ENCODE measurements at places on chromosomes 11 and 22. TPM values are rescaled to one million over a fixed set of nuclear protein-coding genes. Genes with fewer than 3 reads are reported as not detected.

Gene SLC1A2
- polyA plus RNA-seq = 130 TPM

Gene SAMM50
- 49.7 TPM for polyA plus RNA-seq

Gene TRIM22
- polyA plus RNA-seq = 10.2 TPM

Gene RGL4
- polyA plus RNA-seq = not detected

Gene OR52E1
- polyA plus RNA-seq = not detected

Gene KDM4E
- not detected for polyA plus RNA-seq

Gene CXCR5
- polyA plus RNA-seq = not detected

Gene RASSF10
- 0.34 TPM for polyA plus RNA-seq

Gene LINC01488
- polyA plus RNA-seq = not detected

Gene FREY1
- polyA plus RNA-seq = not detected

Gene CREB3L1
- not detected for polyA plus RNA-seq

Gene CLDN5
- polyA plus RNA-seq = not detected

Gene ACAT1
- 96.9 TPM for polyA plus RNA-seq
